ENCODE measurements at places on chromosomes 13 and 19. TPM values are rescaled to one million over a fixed set of nuclear protein-coding genes. Genes with fewer than 3 reads are reported as not detected.

GRCh38 chr19:52716522-52716921 lies 18.3 kb downstream of the ZNF611 start:
- DNase-seq, result no peak

DNA sequence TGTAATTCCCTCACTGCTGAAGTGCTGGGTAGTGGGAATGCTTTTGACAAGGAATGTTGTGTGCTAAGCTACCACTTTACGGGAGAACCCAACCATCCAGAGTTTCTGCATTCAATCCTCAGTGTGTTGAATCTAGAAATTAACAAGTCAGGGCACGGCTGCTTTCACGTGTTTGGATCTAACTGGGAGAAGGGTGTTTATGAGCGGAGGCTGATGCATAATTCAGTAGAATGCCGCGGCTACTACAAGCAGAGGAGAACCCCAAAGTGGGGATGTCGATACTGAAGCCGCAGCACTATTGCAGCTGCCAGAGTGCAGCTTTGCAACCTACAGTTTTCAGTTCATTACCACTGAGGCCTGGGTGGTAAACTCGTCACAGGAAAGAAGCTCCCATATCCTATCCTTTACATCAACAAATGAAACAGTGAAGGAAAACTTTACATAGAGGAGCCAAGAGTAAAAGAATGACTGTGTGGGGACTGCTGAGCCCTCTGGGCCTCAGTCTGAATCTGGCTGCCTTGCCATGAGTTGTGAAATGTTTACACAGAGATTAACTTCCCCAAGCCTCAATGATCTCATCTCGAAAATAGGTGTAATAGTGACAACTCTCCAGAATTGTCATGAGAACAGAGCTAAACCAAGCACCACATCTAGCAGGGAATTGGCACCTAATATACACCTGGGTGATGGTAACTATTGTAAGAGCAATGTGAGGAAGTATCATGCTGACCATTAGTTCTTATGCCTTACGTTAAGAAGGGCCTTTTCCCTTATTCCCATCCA lies 531.7 kb downstream of the MYO16 start:
- DNase-seq, result no peak

GRCh38 chr19:15588265-15588664 lies 26.8 kb upstream of the CYP4F8 start:
- DNase-seq, result no peak

DNA sequence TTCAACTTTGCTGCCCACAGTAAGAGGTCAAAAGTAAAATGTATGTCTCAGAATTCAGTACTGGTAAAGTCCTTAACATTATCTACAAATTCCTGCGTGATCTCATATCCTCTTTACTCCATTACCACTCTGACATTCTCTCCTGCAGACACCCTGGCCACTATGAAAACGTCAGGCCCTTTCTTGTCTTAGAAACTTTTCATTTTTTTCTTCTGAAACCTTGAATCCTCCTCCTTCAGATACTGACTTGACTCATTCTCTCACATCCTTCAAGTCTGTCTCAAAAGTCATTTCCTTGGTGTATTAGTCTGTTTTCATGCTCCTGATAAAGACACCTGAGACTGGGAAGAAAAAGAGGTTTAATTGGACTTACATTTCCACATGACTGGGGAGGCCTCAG lies 262.3 kb downstream of the POU4F1 start:
- no peak for DNase-seq

DNA sequence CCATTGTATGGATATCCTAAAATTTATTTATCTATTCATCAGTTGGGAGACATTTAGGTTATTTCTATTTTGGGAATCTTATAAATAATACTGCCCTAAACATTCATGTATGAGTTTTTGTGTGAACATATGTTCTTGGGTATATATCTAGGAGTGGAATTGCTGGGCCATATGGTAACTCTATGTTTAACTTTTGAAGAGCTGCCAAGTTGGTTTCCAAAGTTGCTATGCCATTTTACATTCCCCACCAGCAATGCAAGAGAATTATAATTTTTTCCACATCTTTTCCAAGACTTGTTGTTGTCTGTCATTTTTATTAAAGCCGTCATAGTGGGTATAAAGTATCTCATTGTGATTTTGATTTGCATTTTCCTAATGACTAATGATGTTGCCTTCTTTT lies 48.2 kb upstream of the CALM3 start:
- no peak for DNase-seq

DNA sequence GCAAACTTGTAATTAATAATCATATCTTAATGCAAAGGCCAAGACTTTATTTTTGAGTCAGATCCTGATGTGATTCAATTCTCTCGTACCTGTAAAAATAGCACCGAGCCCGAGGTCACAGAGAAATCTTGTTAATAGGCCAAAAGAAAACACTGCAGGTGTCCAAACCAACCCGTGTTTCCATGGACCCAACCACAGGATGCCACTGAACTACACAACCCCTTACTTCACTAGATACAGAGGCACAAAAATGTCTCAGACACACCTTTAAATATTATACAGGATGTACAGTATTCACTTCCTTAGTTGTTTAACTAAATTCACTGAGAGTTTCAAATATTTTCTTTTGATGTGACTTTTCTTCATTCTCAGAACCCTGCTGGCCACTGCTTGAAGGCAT lies 530.9 kb downstream of the MYO16 start:
- no peak for DNase-seq

DNA sequence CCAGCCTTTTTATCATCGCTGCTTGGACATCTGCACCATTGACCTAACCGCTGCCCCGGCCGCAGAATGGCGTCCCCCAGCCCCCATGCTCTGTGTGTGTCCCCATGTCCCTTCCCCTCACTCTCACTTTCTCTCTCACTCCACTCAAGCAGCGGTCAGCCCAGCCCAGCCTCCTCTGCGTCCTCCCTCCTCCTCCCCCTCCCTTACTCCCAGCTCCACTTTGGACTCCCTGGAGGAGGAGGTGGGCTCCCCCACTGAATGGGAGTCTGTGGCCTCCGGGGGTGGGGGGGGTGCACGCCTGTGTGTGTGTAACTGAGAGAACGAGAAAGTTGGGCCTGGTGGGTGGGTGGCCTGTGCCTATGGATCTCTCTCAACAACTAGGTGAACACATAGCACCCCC lies 2.2 kb downstream of the MAP2K7 start:
- DNase-seq, result peak; percentile 30

SLC44A2 gene
- total RNA-seq, result 13.0 TPM

POU2F2 gene
- total RNA-seq, result 0.75 TPM

F10 gene
- total RNA-seq, result 110 TPM
